Cortex of kidney (tissue), 1 donor: ENCODE measurements at places on chromosomes 13 and 19.

- DNase-seq = no peak
Measured at GRCh38 chr19:17322854-17323253, 11.8 kb downstream of the ANO8 start.

GRCh38 chr13:34578471-34578870 is 363.6 kb upstream of the NBEA start:
- no peak for DNase-seq

DNA sequence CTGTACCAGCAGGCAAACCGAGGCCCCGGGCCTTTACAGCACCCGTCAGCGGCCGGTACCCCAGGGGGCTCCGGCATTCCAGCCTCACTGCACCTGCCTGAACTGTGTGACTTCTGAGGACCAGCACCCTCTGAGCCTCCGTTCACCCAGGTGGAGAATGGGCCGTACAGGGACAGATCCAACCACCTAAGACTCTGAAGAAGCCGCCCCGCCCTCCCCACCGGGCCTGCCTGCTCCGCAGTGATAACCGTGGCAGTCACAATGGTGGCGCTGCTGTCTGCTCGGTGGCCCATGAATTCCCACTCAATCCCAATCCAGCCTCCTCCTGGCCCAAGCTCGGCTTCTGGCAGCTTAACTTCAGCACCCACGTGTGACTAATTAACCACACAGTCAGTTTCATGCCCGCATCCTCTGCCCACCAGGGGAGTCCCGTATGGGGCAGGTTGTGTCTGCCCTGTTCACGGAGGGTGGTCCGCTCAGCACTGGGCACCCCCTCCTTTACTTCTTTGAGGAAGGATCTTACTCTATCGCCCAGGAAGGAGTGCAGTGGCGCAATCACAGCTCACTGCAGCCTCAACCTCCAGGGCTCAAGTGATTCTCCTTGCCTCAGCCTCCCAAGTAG is 3.4 kb downstream of the TCF3 start:
- no peak for DNase-seq

- DNase-seq = no peak
Measured at GRCh38 chr13:49584771-49585182, 581 bp downstream of the RCBTB1 start.

- DNase-seq = no peak
Measured at GRCh38 chr13:69751259-69751658, 356.4 kb upstream of the ATXN8OS start.

DNA sequence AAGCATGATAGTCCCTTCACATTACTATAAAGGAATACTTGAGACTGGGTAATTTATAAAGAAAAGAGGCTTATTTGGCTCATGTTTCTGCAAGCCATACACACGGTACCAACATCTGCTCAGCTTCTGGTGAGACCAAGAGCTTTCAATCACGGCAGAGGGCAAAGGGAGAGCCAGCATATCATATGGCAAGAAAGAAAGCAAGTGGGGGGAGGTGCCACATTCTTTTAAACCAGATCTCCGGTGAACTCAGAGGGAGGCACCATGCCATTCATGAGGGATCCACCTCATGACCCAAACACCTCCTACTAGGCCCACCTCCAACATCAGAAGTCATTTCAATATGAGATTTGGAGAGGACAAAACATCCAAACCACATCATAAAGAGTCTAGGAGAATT is 20.3 kb downstream of the XPO4 start:
- no peak for DNase-seq

DNA sequence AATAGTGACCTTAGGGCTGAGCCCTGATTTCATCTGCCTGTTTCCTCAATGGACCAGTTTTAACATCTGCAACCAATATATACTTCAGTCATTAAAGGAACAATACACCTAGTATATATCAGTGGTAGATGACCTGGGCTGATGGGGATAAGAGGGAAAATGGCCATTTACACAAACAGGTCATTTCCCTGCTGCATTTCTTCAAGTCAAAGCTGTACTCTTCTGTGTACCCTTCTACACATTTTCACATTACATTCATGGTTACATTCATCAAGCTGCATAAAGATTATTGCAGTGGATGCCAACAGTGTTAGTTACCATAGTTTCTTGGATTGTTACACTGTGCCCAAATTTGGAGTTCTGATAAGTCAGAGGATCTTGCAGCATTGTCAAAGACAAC is 81.2 kb upstream of the RAP2A start:
- no peak for DNase-seq

GRCh38 chr13:25065974-25066770 is 29.8 kb upstream of the PABPC3 start:
- no peak for DNase-seq

DNA sequence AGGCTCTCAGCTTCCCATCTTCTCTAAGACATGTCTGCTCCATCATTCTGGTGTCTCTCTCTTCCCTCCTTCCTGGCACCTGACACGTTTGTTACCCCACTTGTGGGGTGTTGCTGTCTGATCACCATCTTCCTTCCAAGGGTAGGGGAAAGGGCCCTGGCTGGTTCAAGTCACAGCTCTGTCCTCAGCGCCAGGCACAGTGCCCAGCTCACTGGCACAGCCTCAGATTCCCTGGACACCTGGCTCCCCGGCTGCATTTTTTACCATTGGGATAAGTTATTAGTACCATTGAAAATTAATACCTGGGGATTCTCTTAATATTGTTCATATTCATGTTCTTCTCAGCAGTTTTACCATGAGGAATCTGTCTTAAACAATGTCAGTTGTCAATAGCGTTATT is 50.8 kb upstream of the LDLR start:
- no peak for DNase-seq

DNA sequence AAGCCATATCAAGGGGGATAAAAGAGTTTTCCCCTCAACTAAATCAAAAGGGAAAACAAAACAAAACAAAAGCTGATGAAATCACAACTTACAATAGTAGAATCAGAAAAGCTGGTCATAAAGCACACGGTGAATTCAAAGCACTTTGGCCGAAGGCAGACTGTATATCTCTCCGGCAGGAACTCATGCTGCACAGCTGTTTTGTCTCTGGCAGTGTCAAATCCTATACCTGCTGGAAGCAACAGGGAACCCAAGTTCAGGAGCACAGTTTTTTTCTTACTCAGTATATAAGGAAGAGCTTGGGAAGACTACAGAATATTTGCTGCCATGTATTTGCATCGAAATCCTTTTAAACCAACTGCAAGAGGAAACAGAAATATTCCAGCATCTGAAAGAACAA is 213.7 kb downstream of the RFC3 start:
- DNase-seq = no peak

- no peak for DNase-seq
Measured at GRCh38 chr19:33419788-33420130, 46.2 kb downstream of the CEBPG start.

DNA sequence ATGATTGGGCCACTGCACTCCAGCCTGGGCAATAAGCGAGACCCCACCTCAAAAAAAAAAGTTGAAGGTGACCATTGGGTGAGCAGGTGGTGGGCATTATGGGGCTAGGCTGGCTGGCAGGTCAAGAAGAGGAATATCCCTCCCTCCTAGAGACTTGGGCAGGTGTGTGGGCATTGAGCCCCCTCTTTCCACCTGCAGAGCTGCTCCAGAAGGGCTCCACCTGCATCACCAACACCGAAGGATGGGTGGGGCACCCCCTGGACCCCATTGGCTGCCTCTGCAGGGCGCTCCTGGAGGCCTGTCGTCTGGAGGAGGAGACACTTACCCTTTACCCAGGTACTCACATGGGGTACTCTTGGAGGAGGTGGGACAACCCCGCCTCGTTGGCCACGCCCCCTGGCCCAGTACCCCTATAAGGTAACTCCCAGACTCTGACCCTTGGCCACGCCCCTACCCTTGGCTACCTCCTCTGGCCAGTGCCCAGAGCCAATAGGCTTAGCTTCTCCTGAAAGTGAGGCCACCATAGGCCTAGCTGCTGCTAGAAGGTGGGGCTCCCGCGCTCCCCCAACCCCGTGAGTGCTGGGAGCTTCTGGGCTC is 21.9 kb downstream of the ZSWIM4 start:
- no peak for DNase-seq

GRCh38 chr19:40270362-40271089 is 14.6 kb downstream of the AKT2 start:
- no peak for DNase-seq
